ENCODE measurements at places on chromosomes 16 and 17.
A peak's percentile ranks its signal among the peaks of the same experiment; 100 is the strongest.

DNA sequence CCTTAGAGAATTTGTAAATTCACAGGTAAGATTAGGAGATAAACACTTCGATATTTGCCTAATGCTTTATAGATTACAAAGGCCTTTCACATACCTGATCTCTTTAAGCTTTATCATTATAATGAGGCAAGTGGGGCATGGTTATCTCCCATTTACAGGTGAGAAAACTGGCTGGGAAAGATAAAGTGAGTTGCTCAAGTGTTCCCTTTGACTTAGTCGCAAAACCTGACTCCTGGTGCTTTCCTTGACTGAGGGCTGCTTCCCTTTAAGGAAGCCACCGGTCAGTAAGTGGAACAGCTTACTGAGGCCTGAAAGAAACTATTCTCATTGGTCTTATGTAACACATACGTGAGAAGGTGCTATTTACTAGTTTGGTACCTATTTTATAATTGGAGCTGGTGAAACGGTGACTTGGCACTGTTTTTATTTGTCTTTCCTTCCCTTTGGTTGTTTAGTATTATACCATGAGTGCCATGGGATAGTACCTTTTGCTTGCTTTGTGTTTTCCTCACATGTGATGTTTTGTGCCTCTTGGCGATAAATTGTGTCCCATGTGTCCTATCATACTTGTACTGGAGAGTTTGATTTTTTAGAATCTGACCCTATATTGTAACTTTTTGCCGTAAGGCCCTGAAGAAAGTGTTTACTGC, 57.2 kb downstream of the NUP88 start:
- DNase-seq, result no peak

- DNase-seq, result no peak
Observed at GRCh38 chr16:24825696-24826095, 20.1 kb upstream of the SLC5A11 start.

DNA sequence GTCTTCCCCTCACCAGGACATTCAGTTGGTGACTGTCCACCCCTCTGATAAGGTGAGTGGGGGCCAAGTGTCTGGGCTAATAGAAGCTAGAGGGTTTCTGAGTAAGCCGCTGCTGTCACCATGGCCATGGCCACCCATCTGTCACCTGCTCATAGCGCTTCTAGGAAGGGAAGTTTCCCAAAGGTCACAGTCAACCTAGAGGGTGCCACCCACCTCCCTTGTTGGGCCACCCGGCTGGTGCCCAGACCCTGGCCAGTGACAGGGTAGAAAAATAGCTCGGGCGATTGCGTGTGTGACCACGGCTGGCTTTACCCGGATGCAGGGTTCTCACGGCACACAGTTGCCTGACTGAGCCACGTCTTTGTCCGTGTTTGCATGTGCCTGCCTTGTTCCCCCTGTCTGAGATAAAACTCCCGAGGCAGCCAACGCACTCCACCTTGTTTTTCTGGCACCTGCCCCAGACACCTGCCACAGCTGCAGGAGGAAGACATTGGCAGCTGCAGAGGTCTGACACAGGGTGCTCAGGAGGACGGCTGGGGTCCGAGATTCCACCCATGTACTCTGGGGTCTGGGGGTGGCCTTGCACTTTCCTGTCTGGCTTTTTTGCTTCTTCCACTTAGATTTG, 809 bp downstream of the PIRT start:
- DNase-seq, result no peak

DNA sequence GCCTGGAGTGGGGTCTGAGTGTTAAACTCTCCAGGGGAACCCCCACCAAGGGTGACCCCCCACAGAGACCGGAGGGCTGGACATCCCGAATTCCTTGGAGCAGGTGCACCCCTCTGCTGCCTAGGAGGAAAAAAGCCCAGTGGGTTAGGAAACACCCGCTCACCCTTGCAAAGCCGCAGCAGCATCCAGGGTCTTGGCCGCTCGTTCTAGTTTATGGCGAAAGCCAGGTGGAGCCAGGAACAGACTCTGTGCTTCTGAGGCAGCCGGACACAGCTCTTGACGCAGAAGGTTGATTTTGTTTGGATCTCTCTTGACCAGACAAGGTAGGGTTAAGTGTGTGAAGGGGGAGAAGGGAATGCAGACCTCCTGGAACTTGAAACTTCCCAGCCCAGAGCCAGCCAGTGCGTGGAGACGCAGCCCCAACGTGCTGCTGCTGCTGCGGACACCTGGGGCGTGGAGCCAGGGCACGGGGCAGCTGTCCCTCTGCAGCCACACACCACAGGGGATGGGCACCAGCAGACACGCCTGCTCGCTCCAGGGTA, 154.5 kb downstream of the LAT start:
- DNase-seq, result no peak

DNA sequence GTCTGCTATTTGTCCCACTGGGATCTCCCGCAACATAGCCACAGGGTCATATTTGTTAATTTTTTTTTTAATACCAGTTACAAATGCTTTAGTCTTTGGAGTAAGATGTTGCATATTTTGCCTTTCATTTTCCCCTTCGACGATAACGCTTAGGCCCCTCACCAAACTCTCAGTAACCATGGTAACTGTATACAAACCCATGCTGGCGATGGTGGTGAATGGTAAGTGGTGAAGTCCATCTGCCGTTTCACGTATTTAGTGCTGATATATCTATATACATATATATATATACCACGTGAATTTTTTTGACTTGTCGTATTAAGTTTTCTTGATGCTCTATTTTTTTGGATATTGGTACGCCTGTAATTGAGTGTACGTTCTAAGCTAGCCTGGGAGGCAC, 263.7 kb downstream of the RBFOX1 start:
- DNase-seq, result no peak

GRCh38 chr17:50765454-50766221, 1.7 kb downstream of the ANKRD40CL start:
- no peak for DNase-seq

DNA sequence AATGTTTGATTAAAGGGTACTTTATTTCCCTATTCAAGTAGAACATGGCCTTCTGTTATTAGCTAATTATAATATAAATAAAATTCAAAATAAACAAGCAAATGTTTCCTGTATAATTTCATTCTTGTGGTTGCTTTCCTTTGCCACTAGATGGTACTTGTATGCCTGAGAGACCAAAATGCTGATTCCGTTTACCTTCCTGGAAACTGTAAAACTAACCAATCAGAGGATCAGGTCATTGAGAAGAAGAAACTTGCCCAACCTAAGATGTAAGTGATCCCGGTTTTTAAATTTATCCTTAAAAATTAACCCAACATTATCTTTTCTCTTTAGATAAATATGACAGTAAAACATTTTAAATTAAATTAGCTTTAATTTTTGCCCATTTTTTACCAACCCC, 8.1 kb upstream of the ABCA5 start:
- DNase-seq, result no peak

GRCh38 chr17:54899721-54900456, 763 bp upstream of the TOM1L1 start:
- DNase-seq, result no peak

DNA sequence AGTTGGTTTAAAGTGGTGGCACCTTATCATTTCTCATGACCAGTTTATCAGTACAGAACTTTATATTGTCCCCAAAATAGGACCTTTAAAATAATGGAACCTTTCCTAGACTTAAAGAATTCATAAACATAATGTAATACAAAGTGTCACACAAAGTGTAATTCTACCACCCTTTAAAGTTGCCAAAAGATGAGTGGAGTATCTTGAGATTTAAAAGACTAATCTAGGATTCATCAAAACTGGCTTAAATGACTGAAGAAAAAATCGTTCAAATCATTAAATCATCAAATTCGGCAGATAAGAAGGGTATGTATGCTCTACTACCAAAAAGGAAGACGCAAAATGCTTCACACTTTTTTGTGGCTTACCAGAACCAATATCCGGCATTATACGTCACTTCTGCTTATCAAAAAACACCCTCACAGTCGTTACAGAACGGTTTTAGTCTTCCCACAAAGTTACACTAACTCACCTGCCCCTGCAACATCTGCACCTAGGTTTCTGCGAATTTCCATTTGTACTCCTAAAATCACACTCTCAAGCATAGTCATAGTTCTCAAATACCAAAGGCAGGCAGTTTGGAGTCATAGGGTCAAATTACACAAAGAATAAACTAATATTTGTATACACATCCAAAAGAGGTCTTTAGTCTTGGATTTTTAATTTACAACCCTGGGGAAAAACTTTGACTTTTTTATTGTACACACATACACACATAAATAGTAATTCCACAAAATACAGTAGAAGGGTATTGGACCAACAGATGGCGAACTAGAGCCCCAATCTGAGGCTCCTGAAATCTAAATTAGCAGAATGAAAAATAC, 1.4 kb upstream of the KANSL1 start:
- DNase-seq, result peak; percentile 95
